T-cell (primary cell): ENCODE measurements at places on chromosomes 13 and 19.

- DNase-seq = no peak
Observed at GRCh38 chr19:33422369-33423180, 49.1 kb downstream of the CEBPG start.

GRCh38 chr19:42409477-42409876, 17.7 kb downstream of the LIPE start:
- no peak for DNase-seq

DNA sequence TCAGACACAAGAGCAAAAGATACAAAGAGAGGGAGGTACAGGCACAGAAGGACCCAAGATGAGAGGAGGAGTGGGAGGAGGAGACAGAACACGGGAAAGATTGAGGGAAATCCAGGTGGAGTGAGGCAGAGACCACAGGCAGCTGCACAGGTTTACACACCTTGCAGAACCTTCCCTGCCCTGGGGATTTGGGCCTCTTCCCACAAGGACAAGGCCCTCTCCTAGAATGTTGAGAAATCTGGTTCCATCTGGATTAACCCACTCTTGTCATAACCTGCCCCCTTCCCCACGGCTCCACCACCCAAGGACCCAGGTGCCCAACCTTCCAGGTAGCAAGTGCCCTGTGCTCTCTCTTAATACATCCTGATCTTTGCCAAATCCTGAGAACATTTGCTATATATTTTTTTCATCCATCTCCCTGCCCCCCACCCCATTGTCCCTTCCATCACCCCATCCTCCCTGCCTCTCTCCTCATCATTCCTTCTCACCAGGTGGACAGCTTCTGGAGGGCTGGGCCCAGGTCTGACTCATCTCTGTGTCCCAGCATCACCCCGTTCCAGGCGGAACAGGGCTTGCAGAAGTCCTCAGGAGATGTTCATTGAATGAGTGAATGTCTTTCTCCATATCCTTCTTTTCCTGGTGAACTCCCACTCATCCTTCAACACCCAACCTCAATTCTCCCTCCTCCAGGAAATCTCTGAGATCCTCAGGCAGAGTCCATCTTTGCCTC, 8.8 kb upstream of the KLK8 start:
- no peak for DNase-seq

DNA sequence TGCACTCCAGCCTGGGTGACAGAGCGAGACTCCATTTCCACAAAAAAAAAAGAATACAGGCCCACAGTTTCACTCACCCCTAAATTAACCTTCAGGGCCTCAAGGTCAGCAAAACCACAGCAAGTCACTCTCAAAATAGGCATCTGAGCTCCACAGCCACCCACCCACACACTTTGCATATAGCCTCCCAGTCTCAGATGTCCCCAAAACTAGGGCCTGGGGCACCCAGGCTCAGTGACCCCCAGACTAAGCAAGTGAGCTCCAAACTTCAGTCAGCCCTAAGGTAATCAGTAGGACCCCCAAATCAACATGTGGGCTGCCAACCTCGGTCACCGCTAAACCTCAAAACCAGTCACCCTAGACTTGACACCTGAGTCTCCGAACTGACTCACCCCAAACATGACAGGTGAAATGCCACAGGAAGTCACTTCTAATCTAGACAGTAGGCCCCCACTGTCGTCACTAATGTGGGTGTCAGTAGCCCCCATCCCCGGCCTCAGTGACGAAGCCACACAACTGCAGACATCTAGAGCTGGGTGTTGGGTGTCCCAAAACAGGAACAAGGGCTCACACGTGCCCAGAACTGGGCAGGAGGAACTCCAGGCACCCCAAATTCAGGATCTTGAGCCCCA, 13.9 kb downstream of the RABAC1 start:
- peak; percentile 94 for DNase-seq

GRCh38 chr13:38702669-38703068, 15.8 kb downstream of the FREM2 start:
- no peak for DNase-seq

GRCh38 chr13:93889430-93889951, 590.0 kb downstream of the DCT start:
- no peak for DNase-seq

DNA sequence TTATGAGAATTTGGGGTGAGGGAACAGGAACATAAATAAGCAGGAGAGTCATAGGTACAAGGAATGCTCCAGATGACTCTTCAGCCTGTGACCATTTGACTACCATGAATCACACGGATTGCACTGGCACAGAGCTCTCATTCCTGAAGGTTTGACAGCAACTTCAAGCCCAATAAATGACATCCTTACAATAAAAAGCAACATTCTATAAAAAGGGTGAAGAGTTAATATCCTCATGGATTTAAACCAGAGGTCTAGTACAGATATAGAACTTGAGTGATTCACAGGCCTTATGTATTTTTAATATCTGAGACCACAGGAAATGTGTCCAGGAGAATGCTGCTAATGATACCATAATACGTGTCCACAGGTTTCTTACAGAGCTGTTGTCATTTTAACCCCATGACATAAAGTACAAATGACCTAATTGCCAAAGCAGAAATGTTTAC, 158.1 kb downstream of the IRS2 start:
- DNase-seq = no peak

DNA sequence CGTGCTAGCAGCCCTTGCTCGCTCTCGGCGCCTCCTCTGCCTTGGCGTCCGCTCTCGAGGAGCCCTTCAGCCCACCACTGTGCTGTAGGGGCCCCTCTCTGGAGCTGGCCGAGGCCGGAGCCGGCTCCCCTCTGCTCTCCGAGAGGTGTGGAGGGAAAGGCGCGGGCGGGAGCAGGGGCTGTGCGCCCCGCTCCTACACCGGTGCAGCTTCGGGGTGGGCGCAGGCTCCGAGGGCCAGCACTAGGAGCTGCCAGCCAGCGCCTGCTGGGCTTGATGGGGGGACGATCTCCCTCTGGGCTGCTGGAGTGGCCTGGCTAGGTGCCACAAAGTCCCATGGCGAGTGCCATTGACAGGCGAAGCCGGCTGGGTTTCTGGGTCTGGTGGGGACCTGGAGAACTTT, 365.5 kb downstream of the SLITRK1 start:
- no peak for DNase-seq

DNA sequence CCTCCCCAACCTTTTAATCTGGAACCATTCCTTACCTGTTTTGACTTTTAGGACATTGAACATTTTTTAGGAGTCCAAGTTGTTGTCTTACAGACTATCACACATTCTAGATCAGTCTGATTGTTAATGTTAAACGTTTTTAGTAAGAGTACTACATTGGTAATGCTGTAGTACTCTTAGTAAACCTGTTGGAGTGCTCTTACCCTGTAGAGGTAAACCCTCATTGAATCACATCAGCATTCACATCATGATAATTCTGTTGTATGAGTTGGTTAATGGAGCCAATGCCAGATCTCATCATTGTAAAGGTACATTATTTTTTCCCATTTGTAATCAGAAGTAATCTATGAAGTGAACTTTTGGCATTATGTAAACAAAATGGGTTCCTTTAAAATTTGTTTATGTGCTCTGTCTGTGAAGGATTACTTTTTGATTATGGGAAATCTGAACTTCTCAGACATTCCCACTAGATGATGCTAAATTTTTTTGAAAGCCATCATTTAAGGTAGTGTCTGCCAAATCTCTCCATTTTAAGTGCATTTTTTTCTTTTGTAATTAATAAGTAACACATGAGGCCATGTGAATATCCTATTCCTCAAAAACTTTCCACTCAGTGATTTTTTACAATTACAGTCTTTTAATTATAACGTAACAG, 55.2 kb downstream of the VWA8 start:
- no peak for DNase-seq

GRCh38 chr19:5448374-5448773, 6.8 kb upstream of the ZNRF4 start:
- no peak for DNase-seq

DNA sequence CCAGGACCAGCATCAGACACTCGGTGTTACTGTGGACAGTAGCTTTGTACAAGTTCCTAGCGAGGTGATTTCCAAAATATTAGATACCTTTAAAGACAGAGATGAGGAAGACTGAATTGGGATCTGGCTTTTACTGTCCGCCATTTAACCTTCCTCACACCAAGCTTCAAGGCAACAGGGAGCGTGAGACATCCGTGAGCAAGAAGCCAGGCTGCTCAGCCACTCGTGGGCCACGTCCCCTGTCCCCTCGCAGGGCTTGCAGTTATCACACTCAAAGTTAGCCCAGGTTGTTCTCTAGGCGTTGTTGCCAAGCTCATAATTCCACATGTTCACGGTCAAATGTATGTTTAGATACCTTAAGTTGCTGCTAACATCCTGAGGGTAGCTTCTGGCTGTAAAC, 102.9 kb downstream of the COL4A2 start:
- DNase-seq = no peak

GRCh38 chr19:18612772-18613588, at the start of gene TMEM59L:
Gene TMEM59L, plus strand, starts transcription at chr19:18612870. Its CDS starts 89 bp downstream, at chr19:18612959.
- peak; percentile 58 for DNase-seq

DNA sequence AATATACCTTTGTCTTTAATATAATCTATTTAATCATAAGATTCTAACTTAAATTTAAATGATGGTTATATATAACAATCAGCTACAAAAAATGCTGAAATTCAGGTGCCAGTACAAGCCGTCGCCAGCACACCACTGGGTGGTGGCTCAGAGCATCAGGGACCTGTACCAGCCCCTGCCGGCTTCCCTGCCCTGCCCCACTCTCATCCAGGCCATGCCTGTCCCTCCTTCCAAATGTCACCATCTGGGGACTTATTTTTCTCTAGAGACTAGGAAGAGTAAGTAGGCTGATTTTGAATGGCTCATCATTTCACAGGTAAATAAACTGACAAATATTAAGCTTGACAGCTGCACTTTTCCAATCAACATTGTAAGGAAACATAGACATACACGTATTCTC, 1.6 kb downstream of the METTL21C start:
- DNase-seq = no peak

GRCh38 chr13:98798849-98799645, 46.6 kb upstream of the SLC15A1 start:
- no peak for DNase-seq

DNA sequence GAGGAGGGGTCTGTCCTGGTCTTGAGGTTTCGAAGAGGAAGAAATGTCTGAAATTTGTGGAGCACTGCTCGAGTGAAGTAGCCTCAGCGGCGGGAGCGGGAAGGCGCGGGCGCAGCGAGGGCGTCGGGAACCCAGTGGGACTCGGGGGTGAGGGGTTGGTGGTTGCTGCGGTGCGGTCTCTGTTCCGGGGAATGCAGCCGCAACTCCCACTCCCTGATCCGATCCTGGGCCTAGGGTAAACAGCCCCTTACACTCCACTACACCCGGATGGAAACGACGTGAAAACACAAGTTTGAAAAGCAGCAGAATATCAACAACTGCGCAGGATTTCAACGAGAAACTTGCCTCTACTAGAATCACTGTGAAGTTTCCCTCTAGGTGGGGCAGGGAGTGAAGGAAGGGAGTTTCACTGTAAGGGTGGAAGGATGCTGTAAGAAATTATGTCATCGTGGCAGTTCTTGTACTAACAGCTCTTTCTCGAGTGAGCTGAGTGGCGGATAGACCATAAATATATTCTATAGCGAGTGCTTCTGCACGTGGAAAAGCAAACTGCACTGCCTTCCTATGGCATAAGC, 2.0 kb upstream of the KLF12 start:
- peak; percentile 29 for DNase-seq

DNA sequence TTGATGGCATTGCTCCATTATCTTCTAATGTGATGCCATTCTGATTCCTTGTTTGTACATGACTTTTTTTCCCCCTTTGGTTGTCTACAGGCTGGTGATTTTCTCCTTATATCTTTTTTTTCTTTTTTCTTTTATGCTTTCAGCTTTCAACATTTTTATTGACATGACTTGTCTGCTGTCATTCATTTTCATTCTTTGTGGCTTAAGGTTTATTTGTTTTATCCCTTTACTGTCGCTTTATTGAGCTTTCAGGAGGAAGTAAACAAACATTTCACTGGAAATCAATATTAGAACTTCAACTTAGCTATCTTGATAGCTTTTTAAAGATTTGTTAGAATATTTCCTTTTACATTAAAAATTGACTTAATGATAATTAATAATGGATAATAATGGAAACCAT, 9.7 kb downstream of the ITM2B start:
- DNase-seq = no peak

DNA sequence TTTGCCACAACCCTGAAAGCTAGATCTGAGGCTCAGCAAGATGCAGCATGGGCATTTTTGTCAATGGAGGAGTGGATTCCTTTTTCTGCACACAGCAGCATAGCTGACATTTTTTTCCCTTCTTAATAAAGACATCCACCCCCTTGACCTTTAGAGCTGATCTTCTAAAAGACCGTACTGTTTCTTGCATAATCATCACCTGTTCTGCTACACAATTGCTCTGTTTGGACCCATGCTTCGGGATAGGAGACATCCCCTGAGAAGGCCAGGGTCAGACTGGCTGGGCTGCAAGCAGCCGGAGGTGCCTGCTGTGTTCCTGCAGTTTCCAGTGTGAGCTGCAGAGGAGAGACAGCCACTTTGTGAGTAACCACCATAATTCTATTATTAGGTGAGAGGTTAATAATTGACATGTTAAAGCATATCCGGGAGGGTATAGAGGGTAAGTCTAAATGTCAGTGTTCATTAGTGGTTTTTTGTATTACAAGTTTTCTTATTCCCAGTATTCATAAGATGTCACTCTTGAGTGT, 108.5 kb upstream of the C1QTNF9B start:
- no peak for DNase-seq

DNA sequence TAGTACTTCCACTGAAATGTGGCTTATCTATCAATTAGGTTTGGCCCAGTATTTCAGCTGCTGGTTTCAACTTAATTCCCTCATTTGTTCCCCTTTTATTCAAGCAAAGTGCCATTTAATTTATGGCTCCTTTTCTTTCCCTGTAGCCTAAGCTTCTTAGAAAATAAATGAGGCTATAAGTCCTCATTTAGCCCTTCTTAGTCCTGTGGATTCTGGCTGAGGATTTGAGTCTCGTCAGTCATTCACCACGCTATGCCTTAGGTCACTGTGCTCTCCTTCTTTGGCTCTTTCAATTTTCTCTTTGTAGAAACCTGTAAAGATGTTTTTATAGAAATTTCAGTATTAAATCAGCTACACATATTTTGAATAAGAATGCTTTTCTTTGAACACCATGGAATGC, 579.1 kb downstream of the GPC6 start:
- no peak for DNase-seq

DNA sequence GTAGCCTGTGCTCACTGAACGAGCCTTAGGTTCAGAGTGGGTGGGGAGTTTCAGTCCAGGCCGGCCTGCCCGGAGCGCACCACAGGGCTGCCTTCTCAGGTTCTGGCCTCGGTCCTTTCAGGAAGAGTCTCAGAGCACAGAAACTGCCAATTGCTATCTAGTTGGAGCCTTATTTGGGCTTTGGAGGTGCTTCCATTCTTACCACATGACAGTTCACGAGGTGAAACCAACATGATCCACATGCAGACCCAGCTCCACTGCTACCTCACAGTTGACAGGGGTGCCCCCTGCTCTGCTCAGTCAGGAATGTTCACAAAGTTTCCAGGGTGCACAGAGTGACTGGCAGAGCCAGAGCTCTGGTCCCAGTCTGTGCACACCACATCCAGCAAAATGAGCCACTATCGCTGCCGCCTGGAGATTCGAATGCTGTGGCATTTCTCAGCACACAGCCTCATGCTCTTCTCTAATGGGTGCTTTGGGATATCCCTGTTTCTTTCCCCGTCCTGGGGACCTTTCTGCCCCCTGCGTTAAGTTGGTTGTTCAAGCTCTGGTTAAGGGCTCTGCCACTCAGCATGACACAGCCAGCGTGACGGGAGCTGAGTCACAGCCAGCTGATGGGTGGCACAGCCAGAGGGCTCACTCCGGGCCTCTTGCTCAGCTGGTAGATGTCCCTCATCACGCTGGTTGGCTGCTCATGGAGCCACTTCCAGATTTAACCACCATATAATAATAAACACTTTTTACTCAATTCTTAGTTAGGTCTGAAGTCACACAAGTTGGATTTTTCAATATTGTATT, 7.5 kb upstream of the SACS start:
- no peak for DNase-seq
